ENCODE measurements at places on chromosomes 16 and 17. TPM values are rescaled to one million over a fixed set of nuclear protein-coding genes. Genes with fewer than 3 reads are reported as not detected.

The ARL5C gene
- total RNA-seq = not detected

The CCL11 gene
- not detected for total RNA-seq

DNA sequence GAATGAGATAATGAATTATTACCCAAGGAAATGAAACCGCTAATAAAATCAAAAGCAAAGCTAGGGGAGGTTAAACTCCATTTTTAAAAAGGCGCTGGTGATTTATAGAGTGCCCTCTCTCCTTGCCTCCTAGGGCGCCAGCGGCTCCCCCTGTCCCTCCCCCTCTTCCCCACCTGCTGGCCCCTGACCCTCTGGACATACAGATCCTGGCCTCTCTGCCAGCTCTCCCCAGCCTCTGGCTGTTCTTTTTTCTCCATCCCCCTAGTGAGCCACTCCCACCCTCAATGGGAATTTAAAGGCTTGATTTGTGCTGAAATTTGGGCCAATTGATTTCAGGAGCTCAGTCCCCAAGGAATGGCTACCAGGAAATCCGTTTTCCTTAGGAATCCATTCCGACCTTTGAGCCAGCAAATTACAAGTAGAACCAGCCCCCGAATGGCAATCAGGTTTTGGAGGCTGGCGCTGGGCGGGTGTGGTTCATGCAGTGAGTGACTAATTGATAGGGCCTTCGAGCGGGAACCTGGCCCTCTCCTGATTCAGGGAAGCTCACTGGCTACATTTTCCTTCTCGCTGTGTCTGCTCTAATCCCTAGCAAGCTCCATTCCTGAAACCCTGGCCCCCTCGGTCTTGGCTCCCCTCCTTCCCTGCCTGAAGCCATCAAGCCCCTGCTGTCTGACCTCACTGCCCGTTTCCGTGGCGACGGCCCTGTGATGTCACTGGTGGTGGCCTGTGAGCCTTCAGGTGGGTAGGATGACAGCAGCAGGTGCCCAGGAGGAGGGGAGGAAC lies 141.9 kb upstream of the SDK2 start:
- no peak for DNase-seq

GRCh38 chr17:49859991-49860953 lies 12.4 kb upstream of the TAC4 start:
- no peak for DNase-seq

- DNase-seq = no peak
Measured at GRCh38 chr17:66720027-66720426, 114.9 kb upstream of the CACNG5 start.

DNA sequence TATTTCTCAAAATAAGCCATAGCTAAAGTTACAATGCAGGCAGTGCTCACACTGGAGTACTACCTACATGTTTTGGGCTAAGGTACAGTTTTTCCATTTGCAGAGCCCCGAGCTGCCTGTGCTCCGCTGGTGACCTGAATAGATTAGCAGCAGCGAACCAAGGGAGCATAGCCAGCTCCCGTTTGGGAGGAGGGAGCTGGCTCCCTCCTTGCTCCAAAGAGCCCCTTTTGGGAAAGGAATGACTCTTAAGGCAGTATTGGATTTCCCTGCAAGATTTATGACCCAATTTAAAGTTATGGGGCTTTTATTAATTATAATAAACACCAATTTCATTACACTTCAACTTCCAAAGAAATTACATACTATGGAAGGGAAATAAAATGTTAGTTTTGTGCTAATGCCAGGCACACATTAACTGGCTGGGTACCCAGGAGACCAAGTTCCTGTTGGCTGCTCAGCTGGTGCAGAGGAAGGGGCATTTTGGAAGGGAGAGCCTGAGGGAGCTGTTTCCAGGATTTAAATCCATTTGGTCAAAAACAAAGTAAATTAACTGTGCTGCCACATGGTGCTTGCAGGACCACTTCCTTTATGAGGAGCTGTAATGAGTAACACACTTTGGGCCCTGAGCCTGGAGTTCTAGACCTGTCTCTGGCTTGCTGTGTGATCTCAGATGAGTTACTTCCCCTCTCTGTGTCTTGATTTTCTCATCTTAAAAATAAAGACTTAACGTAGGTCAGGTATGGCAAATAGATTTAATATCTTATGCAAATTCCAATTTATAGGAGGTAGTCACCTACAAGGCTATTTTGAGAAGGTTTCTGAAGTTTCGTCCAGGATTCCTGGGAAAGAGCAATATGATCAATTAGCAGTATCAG lies 362.1 kb upstream of the CCL2 start:
- no peak for DNase-seq

DNA sequence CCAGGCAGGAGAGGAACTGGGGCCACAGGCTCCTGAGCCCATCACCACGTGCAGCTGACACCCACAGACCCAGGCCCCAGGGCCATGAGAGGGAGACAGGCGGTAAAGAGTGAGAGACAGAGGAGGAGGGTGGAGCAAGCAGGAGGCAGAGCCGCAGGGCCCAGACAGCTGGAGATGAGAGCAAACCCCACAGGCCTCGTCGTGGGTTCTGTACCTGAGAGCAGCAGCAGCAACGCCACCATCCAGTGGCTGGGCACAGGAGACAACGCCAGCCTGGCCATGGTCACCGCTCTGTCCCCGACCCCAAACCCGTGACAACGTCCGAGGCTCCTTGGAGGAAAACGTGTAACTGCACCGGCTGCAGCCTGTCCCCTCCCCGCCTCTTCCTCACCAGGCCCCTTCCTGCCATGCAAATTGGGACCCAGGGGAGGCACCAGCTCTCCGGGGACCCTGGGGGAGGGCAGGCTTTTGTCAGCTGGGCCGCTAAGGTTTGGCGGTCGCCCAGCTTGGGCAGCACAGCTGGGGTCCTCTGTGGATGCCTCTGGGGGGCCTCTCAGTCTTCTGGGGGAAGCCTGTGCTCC lies at the start of gene CD79B:
Gene CD79B (minus strand): TSS at position 351 of the 581 bp plus-strand sequence. CDS start 70 bp downstream, at position 281.
- no peak for DNase-seq

GRCh38 chr16:57263541-57264351 lies 18.7 kb downstream of the ARL2BP start:
- DNase-seq = no peak

- no peak for DNase-seq
Measured at GRCh38 chr16:27238591-27238990, 30.0 kb downstream of the NSMCE1 start.

DNA sequence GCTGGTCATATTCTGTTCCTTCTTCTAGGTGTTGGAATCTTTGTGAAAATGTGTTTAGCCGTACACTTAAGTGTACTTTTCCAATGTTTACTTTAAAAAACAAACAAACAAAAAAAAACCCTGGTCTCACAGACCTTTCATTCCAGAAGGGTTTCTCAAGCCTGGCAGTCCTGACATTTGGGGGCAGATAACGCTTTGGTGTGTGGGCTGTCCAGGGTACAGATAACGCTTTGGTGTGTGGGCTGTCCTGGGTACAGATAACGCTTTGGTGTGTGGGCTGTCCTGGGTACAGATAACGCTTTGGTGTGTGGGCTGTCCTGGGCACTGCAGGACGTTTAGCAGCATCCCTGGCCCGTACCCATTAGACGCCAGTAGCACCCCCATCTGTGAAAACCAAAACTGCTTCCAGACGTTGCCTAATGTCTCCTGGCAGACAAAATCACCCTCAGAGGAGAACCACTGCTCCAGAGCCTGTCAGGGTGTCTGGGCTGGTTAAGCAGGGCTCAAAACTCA lies 15.2 kb upstream of the FLCN start:
- DNase-seq = no peak

DNA sequence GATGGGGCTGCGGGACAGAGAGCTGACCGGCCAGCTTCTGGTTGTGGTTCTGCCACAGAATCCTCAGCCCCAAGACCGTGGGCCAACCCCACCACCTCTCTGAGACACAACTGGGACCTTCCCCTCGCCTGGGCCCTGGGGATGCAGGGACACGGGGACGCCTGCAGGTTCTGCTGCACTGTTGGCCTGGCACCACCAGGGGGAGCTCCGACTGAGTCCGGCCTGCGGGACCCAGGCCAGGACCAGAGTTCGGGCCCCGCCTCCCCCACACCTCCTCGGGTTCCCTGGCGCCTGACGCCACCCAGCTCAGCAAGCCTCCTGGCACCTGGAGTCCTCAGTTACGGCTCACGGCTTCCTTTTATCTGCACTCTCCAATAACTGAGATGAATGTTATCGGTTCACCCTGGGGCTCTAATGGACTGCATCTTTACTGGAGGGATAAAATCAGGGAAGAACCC lies 27.3 kb downstream of the TBC1D16 start:
- peak; percentile 48 for DNase-seq

DNA sequence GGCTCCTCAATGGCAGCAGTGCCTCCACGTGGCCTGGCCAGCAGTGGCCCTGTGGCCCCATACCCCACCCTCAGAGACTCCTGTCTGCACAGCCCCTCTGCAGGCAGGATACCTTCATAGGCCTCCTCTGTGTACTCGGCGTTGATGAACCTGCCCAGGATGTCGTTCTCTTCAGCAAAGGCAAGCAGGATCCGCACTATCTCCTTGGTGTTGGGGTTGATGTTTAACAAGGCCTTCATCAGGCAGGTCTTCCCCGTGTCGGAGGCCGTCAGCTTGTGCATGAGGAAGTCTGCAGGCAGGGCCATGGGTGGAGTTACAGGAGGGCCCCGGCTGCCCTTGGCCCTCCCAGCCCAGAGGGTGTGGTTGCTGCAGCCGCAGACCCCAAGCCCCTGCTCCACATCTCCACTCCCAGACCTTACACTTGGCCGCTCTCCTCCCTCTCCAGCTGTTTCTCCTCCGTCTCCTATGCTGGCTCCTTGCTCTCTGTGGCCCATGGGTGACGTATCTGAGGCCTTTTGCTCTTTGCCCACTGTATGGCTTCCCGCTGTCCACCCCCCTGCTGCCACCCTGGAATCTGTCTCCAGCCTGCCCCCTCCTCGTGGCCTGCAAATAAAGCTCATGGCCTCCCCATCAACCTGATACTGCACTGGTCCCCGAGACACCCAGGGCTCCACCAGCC lies 15.1 kb downstream of the TRPV3 start:
- no peak for DNase-seq

Data from IMR-90 (cell line).